ENCODE measurements at places on chromosomes 3 and 15. TPM values are rescaled to one million over a fixed set of nuclear protein-coding genes. Genes with fewer than 3 reads are reported as not detected.

DNA sequence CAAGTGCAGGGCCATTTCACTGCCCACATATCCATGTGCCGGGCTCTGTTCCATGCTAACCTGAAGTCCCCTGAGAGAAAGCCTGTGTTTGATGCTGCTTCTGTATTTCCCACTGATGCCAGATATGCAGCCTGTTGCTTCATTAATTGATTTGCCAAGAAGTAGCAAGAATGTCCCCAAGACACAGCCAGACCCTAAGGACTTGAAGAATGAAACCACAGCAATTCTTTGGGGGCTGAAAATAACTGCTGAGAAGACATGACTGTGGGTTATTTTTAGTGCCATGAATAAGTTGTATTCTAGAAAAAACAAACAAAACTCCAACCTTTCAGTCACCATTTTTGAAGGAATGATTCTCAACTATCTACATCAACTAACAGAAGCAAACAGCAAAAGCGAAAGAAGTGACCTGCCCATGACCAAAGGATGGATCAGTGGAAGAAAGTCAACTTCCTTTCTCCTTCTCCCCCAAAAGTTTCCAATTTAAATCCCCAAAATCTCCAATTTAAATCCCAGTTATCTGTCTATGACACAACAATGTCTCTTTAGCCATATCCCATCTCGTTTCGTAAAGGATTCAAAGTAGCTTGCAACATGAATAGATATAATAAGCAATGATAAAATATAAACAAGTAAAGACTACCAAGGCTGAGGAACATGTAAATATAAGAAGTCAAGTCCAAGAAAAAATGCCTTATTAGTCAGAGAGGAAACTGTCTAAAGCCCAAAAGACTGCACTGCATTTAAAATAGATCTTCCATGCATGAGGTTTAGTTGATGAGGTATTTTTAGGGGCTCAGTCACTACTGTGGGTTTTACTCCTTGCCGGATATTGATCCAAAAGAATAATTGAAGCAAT lies 226.8 kb downstream of the DTWD1 start:
- H3K36me3 ChIP-seq, result peaks cover 54% of the 10 kb centered on the region
- no peak for DNase-seq
- no peak overlapping the region for H3K4me3 ChIP-seq
- no peak overlapping the region for H3K27ac ChIP-seq

DNA sequence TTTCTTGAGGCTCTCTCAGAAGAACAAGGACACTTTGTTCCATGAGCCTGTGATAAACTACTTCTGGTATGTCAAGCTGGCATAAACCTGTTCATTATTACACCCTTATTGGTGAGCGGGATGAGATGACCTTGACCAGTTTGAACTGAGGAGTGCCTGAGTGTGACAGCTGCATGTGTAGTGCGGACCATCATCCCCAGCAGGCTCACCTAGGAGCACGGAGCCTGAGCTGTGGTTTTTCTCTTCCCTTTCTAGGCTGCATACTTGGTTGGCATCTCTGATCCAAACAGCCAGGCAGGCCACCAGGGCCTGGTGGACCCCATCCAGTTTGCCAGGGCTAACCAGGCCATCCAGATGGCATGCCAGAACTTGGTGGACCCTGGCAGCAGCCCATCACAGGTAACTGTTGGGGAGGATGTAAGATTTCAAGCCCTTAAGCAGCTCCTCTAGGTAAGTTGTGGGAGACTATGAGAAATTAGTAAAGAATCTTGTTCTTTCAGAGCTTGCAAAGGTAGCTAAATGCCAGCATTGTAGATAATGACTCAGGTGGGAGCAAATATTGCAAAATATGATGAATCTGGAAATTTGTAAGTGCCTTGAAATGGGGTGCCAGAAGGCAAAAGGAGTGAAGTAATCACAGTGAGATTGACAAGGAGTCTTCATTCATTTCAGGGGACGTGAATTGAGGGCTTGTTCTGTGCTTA lies 288.9 kb upstream of the TPM1 start:
- no peaks in the 10 kb centered on the region for H3K36me3 ChIP-seq
- no peak overlapping the region for H3K27ac ChIP-seq
- H3K4me3 ChIP-seq, result no peak overlapping the region
- no peaks in the 10 kb centered on the region for H3K27me3 ChIP-seq
- DNase-seq, result no peak

DNA sequence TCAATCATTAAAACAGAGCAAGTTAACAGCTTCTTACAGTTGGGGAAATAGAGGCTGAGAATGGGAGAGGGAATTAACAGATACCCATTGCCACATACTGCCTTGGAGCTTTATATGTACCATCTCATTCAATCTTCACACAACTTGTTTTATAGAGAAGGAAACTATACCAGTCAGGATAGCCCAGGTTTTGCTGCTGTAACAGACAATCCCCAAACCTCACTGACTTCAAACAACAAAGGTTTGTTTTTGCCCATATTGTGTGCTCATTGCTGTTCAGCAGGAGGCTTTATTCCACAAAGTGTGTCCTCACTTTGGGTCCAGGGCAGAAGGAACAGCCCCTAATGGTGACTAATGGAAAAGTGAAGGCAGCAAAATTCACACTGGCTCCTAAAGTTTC lies 59.2 kb downstream of the SPSB4 start:
- H3K4me1 ChIP-seq, result no peaks in the 10 kb centered on the region
- no peak overlapping the region for H3K4me3 ChIP-seq
- peaks cover 3% of the 10 kb centered on the region for H3K27me3 ChIP-seq
- no peaks in the 10 kb centered on the region for H3K36me3 ChIP-seq
- no peak for DNase-seq

DNA sequence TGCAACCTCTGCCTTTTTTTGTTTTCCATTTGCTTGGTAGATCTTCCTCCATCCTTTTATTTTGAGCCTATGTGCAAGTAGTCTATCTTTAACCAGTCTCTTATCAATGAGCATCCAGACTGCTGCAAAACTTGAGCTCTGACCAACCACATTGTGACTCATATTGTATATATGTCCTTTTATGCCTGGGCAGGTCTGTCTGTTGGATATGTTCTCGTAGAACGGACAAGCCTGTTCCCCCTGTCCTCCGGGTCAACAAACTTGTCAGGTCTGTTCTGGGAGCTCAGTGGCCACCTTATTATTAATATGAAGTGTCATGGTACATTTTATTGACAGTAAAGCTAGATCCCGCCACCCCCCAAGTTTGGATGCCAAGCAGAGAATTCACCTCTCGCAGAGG lies 252.9 kb upstream of the ST8SIA2 start:
- no peaks in the 10 kb centered on the region for H3K27me3 ChIP-seq
- no peak for DNase-seq
- no peaks in the 10 kb centered on the region for H3K4me1 ChIP-seq
- H3K36me3 ChIP-seq, result peaks cover 1% of the 10 kb centered on the region
- H3K4me3 ChIP-seq, result no peak overlapping the region

DNA sequence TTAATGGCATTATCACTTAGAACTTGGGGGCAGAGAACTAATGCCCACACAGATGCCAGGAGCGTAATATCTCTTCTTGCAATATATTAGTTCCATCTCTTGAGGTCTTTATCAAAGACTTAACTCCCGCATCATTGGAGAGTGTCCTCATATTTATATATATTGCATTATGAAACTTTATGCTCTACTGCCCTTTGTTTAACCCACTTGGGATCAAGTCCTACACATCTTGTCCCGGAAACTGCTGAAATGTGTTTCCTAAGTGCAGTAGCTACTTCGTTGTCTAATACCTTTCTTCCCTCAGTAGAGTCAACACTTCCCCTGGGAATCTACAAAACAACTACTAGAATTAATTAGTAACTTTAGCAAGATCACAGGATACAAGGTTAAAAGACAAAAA lies 1029.2 kb downstream of the OTOL1 start:
- no peak overlapping the region for H3K4me3 ChIP-seq
- no peaks in the 10 kb centered on the region for H3K36me3 ChIP-seq
- H3K4me1 ChIP-seq, result no peaks in the 10 kb centered on the region
- DNase-seq, result no peak
- no peak overlapping the region for H3K27ac ChIP-seq

- H3K36me3 ChIP-seq, result peaks cover 8% of the 10 kb centered on the region
- H3K27me3 ChIP-seq, result peaks cover 10% of the 10 kb centered on the region
- peak overlapping the region; percentile 86 for H3K4me3 ChIP-seq
- DNase-seq, result peak; percentile 6
- peak overlapping the region; percentile 97 for H3K27ac ChIP-seq
Measured at GRCh38 chr3:196431181-196432136, 768 bp downstream of the UBXN7 start.

GRCh38 chr15:42707873-42708544 lies 28.9 kb downstream of the CDAN1 start:
- H3K4me1 ChIP-seq, result peaks cover 6% of the 10 kb centered on the region
- no peak for DNase-seq
- H3K27ac ChIP-seq, result no peak overlapping the region

GRCh38 chr15:31031471-31032067 lies 40.1 kb upstream of the MTMR10 start:
- H3K27ac ChIP-seq, result no peak overlapping the region
- no peak for DNase-seq
- peaks cover 8% of the 10 kb centered on the region for H3K4me1 ChIP-seq
- no peaks in the 10 kb centered on the region for H3K36me3 ChIP-seq

DNA sequence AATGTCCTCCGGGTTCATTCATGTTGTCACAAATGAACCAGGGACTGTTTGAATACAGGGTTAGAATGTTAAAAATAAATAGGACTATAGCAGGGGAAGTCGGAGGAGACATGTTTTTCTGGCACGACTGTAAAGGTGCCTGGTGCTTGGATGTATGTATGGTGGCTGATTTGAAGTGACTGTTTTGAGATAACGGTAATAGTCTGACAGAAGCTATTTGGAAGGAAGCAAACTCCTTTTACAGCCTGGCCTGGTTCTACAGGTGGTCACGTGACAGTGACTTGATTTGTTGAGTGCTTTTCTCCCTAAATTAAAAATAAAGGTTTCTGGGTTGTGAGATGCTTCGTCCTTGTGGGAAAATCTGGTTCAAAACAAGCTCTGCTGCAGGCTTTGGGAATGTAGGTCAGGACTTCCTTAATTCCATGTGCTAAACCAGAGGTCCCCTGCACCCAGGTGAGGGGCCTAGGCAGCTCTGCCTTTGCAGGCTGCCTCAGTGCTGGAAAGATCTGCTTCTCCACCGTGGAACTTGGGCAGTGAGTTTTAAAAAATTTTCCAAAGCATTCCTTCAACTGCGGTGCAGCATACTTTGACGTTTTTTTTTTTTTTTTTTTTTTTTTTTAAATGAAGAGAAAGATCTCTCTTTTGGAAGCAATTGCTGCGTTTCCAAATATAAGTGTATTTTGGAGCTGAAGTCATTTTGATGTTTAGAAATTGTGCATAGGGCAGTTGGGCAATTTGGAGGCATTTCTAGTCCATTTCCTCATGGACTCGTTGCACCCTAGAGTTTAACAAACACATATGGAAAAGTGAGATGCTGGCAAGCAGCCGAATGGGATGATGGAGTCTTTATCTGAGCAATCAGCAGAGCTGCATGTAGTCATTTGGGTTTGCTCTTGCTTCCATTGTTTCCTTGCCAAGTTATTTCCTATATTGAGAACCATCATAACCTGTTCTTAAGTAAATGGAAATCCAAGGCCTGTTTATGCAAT lies 30.9 kb downstream of the ITPR1 start:
- H3K4me1 ChIP-seq, result peaks cover 28% of the 10 kb centered on the region
- H3K4me3 ChIP-seq, result no peak overlapping the region
- DNase-seq, result no peak
- H3K27ac ChIP-seq, result no peak overlapping the region

DNA sequence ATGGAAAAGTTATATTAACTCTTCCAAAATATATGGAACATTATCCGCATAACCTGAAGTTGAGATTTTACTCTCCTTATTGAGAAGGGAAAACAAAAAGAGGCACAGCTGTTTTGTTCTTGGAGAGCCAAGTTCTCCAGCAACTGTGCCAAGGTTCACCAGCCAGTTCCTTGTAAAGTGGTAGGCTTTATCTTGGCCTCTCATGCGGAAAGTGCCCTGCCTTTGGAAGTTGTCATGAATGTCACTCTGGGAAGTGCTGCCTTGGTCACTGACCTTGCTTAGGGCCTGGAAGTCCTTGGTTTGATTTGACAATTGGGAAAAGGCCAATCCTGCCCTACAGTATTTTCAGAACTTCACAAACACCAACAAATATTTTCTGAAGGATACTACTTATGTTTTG lies 44.2 kb upstream of the THRB start:
- H3K4me3 ChIP-seq, result no peak overlapping the region
- H3K27ac ChIP-seq, result no peak overlapping the region
- H3K4me1 ChIP-seq, result no peaks in the 10 kb centered on the region
- H3K36me3 ChIP-seq, result no peaks in the 10 kb centered on the region
- no peaks in the 10 kb centered on the region for H3K27me3 ChIP-seq

DNA sequence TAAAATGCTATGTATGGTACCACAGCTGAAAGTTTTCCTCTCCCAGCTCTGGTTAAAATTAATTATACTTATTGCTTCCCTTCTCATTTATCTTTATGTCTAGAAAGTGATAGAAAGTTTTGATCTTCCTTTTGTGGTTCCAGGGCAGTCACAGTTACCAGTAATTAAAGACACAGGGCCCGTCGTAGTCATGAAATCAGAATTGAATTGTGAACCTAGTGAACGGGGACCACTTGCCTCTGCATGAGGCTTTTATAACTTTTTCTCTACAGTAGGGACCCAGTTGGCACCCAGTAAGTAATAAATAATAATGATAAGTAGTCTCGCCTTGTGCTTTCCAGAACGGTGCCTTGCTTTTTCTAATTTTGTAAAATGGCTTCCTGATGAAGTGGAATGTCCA lies 231.7 kb upstream of the SATB1 start:
- peak overlapping the region; percentile 81 for H3K27ac ChIP-seq
- peaks cover 89% of the 10 kb centered on the region for H3K4me1 ChIP-seq
- no peaks in the 10 kb centered on the region for H3K27me3 ChIP-seq
- peaks cover 23% of the 10 kb centered on the region for H3K36me3 ChIP-seq
- peak overlapping the region; percentile 56 for H3K4me3 ChIP-seq

DNA sequence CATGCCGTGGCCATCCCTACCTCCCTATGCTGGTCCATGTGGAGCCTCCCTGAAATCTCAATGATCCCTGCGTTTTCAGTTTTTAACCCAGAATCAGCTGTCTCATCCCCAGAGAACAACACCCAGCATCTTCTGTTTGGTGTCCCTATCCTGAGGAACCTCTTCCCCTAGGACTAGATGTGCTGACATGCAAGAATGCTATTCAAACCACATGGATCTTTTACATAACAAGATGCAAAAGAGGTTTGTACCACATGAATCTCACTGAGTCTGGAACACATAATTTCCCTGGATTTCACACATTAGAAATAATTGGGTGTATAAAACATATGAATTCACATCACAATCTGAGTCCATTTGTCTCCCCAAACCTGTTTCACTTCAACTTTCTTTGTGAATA lies 174.6 kb upstream of the NECTIN3 start:
- no peaks in the 10 kb centered on the region for H3K36me3 ChIP-seq
- DNase-seq, result no peak
- H3K4me1 ChIP-seq, result no peaks in the 10 kb centered on the region
- peaks cover 4% of the 10 kb centered on the region for H3K27me3 ChIP-seq
- H3K27ac ChIP-seq, result no peak overlapping the region

- no peaks in the 10 kb centered on the region for H3K27me3 ChIP-seq
- H3K4me3 ChIP-seq, result no peak overlapping the region
- no peak overlapping the region for H3K27ac ChIP-seq
- H3K4me1 ChIP-seq, result no peaks in the 10 kb centered on the region
- H3K36me3 ChIP-seq, result no peaks in the 10 kb centered on the region
Measured at GRCh38 chr3:174376346-174376745, 482.8 kb upstream of the NAALADL2 start.

- no peaks in the 10 kb centered on the region for H3K4me1 ChIP-seq
- DNase-seq, result no peak
- no peaks in the 10 kb centered on the region for H3K27me3 ChIP-seq
- H3K4me3 ChIP-seq, result no peak overlapping the region
Measured at GRCh38 chr3:6732807-6733206, 128.1 kb upstream of the GRM7 start.

CCK gene
- total RNA-seq, result not detected

ALDH1A3 gene
- not detected for total RNA-seq

MST1R gene
- total RNA-seq, result 1.6 TPM

TNFAIP8L3 gene
- 0.49 TPM for total RNA-seq

SNTN gene
- total RNA-seq, result not detected

LRRN1 gene
- not detected for total RNA-seq

GOLGA6L7 gene
- not detected for total RNA-seq

NUP210 gene
- 152 TPM for total RNA-seq

All from activated T-helper 1 cell treated with anti-CD3 and anti-CD28 coated beads, Interleukin-12 subunit alpha, Interleukin-12 subunit beta, Interleukin-2, Interleukin-4 antibody, amounts not matched to agents 30 ng/mL and 10 ng/mL and 1 ng/mL, durations not matched to agents 14 hours and 24 hours and 36 hours (primary cell).